ENCODE measurements at places on chromosomes 5 and 9.

- no peak for DNase-seq
Measured at GRCh38 chr9:99405359-99405758, 183.3 kb downstream of the SEC61B start.

DNA sequence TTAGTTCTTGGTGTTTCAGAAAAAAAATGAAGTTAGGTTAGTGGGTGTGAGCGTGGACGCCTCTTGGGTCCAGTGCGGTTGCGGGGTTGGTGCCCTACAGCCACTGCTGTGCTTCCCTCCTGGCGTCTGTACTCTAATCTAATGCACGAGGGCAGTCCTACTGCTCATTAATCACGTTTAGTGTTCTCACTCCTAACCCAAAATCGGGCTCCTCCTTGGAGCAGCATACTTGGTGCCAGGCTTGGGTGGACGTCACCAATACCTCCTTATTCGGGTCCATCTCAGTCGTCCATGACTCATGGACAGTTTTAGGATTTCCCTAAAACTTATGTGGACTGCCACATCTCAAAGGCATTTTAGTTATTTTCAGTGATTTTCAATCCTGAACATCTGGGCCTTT is 41.6 kb downstream of the TRIO start:
- DNase-seq: no peak

DNA sequence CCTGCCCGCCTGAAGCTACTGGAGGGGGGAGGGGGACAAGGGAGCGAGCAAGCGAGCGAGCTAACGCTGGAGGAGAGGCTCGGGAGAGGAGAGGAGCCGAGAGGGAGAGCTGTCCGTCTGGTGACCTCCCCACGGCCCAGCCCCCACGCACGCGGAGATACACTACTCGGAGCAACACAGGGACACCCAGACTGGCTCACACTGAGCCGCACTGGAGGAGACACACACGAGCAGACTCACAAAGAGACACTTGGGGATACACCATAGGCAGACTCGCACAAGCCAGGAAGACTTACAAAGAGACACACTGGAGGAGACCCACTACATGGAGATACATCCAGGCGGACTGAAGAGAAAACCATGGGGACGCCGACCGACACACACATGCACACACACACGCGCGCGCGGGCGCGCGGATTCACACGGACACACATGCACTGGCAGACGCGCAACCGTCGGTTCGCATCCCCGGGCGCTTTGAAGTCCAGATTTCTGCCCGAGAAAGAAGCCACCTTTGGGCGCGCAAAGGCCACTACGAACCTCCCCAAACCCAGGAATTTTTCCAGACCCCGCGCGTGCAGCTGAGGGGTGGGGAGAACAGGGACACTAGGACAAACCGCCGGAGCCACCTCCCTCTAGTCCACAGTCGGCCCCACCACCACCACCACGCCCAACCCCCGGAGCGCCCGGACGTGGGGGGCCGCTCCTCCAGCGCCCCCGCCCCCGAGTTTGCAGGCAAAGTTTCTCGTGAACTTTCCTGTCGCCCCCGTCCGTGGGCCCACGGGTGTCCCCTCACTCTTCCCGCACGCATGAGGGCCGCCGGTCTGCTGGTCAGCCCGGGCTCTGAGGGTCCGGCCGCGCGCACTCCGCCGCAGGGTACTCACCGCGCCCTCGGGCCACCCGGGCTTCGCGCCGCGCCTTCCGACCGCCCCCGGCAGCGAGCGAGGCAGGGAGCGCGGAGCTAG is 571 bp downstream of the CNTFR start:
- no peak for DNase-seq

- no peak for DNase-seq
Measured at GRCh38 chr9:14238518-14238917, 75.4 kb downstream of the NFIB start.

Measured in stimulated activated naive CD8-positive, alpha-beta T cell treated with anti-CD3 and anti-CD28 coated beads, Interleukin-15, Interleukin-2, amounts not matched to agents 100 U/mL and 50 U/mL, for 24 hours (primary cell).